ENCODE measurements at places on chromosomes 4 and X. TPM values are rescaled to one million over a fixed set of nuclear protein-coding genes. Genes with fewer than 3 reads are reported as not detected.

The GUCY1A1 gene
- 13.4 TPM for total RNA-seq

The CT47B1 gene
- not detected for total RNA-seq

DNA sequence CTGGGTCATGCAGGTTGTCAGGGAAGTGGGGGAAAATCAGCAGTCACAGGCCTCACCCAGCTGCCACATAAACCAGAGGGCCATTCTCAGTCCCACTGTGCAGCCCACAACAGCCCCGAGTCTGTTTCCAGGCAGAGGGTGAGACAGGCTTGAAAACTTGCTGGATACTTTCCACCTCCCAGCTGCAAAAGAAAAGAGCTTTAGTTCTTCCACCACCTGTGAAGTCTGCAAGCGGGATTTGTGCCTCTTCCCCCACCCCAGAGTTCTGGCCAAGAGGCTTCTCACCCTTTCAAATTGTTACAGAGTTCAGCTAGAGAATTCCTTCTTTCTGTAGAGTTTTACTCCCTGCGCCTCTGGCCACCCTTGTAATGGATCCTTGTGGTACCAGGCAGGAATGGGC, 115.5 kb upstream of the ZDHHC15 start:
- H3K36me3 ChIP-seq, result no peaks in the 10 kb centered on the region
- no peaks in the 10 kb centered on the region for H3K27me3 ChIP-seq
- no peak overlapping the region for H3K4me3 ChIP-seq
- no peaks in the 10 kb centered on the region for H3K4me1 ChIP-seq
- DNase-seq, result no peak
- no peak overlapping the region for H3K27ac ChIP-seq

DNA sequence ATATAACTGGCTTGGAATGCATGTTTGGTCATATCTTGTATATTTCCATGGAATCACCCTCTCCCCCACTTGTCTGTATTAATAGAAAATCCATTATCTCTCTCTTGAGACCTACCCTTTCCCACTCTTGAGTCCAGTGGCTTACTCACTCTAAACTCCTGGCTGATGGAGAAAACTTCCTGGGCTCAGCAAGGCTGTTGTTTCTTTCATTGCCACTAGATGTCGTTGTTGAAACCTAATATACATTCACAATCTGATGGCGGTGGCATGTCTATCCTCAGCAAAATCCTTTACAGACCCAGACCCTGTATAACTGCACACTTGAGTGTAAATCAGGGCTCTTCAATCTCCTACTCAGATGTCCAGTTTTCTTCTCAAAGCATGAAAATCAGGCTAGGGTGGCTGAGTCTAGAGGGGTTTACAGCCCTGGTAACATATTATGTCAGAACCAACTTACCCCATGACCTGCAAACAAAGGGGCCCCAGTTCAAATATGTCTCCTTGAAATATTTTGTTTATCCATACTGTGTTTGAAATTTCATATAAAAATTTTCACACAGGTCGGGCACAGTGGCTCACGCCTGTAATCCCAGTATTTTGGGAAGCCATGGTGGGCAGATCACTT, 70.0 kb upstream of the FAM241A start:
- H3K4me1 ChIP-seq, result no peaks in the 10 kb centered on the region
- H3K27me3 ChIP-seq, result no peaks in the 10 kb centered on the region

The NRK gene
- not detected for total RNA-seq

The DEFB131A gene
- total RNA-seq, result not detected

DNA sequence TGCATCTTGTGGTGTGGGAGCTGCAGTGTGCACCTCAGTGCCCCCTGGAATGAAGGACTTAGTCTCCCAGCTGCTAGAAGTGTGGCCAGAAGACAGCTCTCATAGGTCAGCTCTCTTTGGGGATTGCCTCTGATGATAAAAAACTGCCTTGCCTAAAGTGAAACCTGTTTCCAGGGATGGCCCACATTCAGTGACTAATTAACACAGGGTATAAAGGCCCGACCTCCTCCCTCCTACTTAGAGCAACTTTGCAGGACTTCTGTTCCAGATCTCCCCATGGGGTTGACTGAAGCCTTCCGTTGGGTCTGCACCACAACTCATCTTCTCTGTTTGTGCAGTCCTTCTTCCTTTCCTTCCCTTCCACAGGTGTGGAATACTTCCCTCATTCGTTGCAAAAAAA, 53.2 kb downstream of the SPINK2 start:
- no peak overlapping the region for H3K4me3 ChIP-seq
- no peaks in the 10 kb centered on the region for H3K4me1 ChIP-seq
- H3K36me3 ChIP-seq, result no peaks in the 10 kb centered on the region
- DNase-seq, result no peak

GRCh38 chrX:44705817-44706551, 137.8 kb upstream of the DUSP21 start:
- no peaks in the 10 kb centered on the region for H3K4me1 ChIP-seq
- no peak for DNase-seq
- no peaks in the 10 kb centered on the region for H3K27me3 ChIP-seq
- no peak overlapping the region for H3K27ac ChIP-seq
- no peaks in the 10 kb centered on the region for H3K36me3 ChIP-seq

GRCh38 chrX:79482686-79483085, 115.6 kb upstream of the ITM2A start:
- no peak overlapping the region for H3K4me3 ChIP-seq
- no peaks in the 10 kb centered on the region for H3K4me1 ChIP-seq
- no peak overlapping the region for H3K27ac ChIP-seq
- no peak for DNase-seq
- no peaks in the 10 kb centered on the region for H3K36me3 ChIP-seq
- no peaks in the 10 kb centered on the region for H3K27me3 ChIP-seq

GRCh38 chr4:139859876-139860275, 194.3 kb downstream of the MGST2 start:
- no peaks in the 10 kb centered on the region for H3K36me3 ChIP-seq
- H3K27ac ChIP-seq, result no peak overlapping the region

GRCh38 chr4:89998469-89999011, 103.9 kb downstream of the MMRN1 start:
- H3K36me3 ChIP-seq, result no peaks in the 10 kb centered on the region
- H3K4me3 ChIP-seq, result no peak overlapping the region
- H3K27ac ChIP-seq, result no peak overlapping the region
- no peak for DNase-seq
- H3K27me3 ChIP-seq, result no peaks in the 10 kb centered on the region

The PAK3 gene
- 0.10 TPM for total RNA-seq

DNA sequence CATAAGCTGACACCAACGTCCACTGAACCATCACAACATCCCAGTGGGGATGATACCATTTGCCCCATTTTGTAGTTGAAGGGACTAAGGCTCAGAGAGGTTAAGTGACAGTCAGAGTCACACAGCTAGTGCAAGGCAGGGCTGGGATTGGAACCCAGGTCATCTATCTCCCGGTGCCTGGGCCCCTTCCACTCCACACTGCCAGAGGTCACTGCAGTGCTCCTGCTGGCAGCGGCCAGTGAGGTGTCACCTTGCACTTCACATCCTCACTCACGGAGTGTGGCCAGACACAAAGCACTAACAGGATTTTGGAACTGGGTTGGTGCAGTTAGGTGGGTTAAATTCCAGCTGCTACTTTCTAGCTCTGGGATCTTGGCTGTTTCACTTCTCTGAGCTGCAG, 118.7 kb downstream of the ENPP6 start:
- no peaks in the 10 kb centered on the region for H3K4me1 ChIP-seq
- H3K27ac ChIP-seq, result no peak overlapping the region
- no peaks in the 10 kb centered on the region for H3K36me3 ChIP-seq
- H3K27me3 ChIP-seq, result no peaks in the 10 kb centered on the region
- DNase-seq, result no peak

DNA sequence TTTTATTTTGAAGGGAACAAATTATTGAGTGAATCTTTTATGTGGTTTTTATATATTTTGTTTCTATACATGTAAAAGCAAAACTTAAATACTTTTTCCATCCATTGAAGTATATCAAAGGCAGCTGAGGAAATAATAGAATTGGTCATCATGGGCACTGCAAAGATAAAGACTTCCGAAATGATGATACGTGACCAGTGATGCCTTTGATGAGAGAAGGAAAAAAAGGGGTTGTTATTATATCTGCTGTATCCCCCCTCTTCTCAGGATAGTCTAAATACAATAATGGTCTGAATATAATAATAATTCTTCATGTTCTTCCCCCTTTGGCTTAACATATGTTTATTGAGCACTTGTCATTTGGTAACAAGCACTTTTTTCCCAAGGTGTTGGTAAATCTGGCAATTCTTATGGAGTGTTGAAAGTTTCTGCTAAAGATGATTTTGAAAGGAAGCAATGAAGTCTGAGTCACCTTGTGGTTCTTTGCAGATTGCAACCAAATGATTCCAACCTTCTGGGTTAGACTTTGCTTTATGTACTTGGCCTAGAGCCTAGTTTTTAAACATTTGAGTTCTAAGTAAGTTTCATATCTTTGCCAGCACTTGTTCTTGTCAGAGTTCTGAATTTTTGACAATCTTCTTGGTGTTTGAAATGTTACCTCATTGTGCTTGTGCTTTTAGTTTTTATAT, 60.8 kb downstream of the USP9X start:
- no peak overlapping the region for H3K4me3 ChIP-seq
- DNase-seq, result no peak

The FRAS1 gene
- total RNA-seq, result 0.41 TPM

The CT45A10 gene
- total RNA-seq, result not detected

The CRMP1 gene
- total RNA-seq, result not detected

All from gastrocnemius medialis (tissue), 4 donors.